IPS DF 19.7 (cell line): ENCODE measurements at places on chromosomes 12 and 14.

GRCh38 chr12:90832427-90832826 is 122.5 kb downstream of the CCER1 start:
- no peak for DNase-seq

GRCh38 chr12:98635657-98636323 is 8.8 kb downstream of the IKBIP start:
- DNase-seq, result no peak

DNA sequence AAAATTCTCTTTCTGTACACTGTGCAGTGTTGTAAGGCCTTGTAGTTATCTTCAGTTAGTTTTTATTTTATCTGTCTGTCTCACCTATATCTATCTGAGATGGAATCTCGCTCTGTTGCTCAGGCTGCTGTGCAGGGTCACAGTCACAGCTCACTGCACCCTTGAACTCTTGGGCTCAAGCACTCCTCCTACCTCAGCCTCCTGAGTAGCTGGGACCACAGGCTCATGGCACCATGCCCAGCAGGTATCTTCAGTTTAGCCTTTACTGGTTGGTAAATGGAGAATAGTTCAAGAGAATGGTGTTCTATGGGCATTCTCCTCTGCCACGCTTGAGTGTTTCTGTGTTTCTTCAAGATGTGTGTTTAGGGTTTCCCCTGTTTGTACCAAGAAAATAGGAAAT is 13.6 kb downstream of the TULP3 start:
- no peak for DNase-seq

- DNase-seq, result no peak
Measured at GRCh38 chr12:2054091-2055018, 1.6 kb downstream of the CACNA1C start.

- no peak for DNase-seq
Measured at GRCh38 chr14:51924600-51924999, 64.2 kb downstream of the GNG2 start.
